ENCODE measurements at places on chromosomes 5 and 9.

DNA sequence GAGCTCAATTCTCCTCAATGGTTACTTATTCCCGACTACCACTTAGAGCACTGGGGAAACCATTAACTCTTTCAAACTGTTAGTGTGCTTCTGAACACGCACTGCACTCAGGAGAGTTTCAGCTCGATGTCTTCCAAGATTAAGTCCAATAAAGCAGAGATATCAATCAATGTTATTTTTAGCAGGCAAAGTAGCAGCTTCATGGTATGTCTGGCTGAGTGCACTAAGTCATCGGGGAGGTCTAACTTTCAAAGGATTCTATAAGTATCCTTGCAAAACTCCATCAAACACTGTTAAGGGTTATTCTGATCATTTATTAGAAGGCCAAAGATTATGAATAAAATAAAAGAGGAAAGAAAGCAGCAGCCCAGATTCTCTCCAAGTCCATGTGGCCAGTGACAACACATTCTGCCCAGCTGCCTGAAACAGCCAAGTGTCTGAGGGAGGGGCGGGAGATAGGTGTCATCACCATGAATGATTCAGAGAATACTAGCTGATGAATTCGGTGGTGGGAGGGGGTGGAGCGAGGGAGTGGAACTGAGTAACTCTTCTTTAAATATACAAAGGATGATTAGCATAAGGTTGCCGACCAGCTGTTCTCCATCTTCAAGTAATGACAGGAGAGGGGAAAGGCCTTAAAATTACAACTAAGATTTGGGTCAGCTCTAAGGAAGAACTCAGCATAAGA lies 21.3 kb downstream of the NREP start:
- DNase-seq, result no peak

- DNase-seq, result no peak
Observed at GRCh38 chr9:22278426-22278825, 168.2 kb upstream of the DMRTA1 start.

DNA sequence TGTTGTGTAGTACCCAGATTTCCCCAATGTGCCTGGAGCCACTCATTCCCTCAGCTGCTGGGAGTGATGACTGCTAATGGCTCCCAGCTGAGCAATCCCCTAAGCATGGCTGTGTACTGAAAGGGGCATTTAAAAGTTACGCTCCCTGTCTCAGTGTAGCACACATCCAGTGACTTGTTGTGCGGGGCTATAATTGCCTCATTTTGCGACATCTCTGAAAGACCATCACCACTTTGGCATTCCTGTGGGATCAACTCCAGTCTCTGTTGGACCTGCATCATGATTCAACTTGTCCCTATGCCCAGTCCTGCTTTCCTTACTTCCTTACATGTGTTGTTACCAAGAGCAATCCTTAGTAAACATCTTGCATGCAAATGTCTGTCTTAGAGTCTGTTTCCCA lies 201.2 kb upstream of the MPDZ start:
- no peak for DNase-seq

DNA sequence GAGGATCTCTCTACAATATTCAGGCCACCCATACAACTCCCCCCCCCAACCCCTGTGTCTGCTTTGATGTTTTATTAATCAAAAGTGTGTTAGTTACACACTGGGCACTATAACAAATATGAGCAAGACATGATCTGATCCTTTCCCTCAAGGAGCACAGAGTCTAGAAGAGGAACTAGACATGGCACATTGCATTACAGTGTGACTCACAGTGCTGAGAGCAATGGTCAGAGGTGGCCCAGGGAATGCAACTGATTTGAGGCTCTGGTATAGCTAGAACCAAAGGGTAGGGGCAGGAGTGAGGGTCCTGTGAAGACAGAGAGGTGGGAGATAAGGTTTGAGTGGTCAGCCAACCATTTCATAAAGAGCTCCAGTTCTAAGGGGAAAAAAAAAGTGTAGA lies 539.2 kb downstream of the ACTL7B start:
- DNase-seq, result no peak

DNA sequence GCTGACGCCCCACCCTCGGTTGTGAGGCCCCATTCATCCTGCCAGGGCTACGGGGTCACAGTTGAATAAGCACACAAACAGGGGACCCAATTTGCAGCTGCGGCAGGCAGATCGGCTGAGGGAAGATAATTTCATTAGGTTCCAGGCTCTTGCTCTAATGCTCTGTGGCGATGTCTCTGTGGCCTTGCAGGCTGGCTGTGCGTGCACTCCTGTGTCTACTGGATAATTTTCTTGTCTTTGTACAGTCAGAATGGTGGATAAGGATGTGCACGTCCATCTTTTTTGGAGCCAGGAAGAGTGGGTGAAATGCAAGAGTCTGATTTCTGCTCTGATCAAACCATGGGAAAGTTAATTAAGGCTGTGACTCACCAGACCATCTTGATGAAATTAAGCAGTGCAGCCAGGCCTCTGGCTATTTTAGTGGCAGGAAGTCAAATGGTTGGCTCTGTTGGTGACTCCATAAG lies 39.2 kb downstream of the NSG2 start:
- DNase-seq, result no peak

DNA sequence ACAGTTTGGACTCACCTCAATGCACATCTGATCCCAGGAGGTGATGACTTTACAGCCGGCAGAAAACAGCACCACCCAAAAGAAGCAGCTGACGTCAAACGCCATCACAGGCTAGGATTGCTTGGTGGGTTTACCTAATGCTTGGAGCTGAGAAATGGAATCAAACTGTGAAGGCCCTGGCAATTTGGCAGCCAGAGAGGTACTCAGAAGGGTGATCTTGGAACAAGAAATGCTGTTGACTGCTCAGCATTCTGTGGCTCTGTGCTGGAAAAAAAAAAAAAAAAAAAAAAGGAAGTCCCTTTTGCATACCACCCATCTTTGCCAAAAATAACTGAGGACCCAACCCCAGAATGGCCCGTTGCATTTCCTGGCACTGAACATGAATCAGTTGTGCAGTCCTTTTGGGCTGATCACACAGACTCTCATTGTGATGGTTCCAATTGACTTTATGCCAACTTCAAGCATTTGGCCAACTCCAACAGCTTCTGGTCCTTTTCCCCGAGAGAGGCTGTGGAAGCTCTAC lies at the start of gene CD180:
TSS of gene CD180 (minus strand) at position 263 of the 523 bp plus-strand sequence. CDS start at position 105, 158 bp downstream.
- DNase-seq, result no peak

- peak; percentile 63 for DNase-seq
Observed at GRCh38 chr9:33458444-33458843, 11.1 kb upstream of the AQP3 start.

DNA sequence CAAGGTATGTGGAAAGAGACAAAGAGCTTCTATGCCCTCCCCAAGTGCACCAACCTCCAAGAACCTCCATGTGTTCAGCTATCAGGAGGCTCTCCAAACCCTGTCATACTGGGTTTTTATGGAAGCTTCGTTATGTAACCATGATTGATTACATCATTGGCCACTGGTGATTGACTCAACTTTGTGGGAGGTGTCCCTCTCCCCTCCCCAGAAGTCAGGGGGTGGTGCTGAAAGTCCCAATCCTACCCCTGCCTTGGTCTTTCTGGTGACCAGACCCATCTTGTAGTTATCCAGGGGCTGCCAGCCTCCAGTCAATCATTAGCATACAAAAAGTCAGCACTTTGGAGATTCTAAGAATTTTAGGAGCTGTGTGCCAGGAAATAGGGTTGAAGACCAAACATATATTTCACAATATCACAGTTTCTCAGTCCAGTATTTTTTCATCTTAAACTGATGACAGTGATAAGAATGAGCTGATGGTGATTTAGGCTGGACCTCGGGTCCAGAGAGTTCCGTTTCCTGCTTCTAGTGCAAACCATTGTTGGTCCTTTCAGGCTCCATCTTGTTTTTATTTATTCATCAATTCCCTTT lies 27.3 kb upstream of the FANCC start:
- no peak for DNase-seq

GRCh38 chr5:138337685-138338410 lies at the start of gene FAM53C:
FAM53C (plus strand) TSS chr5:138338266; CDS start chr5:138341336, 3,070 bp downstream.
- peak; percentile 86 for DNase-seq

- peak; percentile 12 for DNase-seq
Observed at GRCh38 chr5:84287951-84288350, 96.7 kb downstream of the EDIL3 start.

DNA sequence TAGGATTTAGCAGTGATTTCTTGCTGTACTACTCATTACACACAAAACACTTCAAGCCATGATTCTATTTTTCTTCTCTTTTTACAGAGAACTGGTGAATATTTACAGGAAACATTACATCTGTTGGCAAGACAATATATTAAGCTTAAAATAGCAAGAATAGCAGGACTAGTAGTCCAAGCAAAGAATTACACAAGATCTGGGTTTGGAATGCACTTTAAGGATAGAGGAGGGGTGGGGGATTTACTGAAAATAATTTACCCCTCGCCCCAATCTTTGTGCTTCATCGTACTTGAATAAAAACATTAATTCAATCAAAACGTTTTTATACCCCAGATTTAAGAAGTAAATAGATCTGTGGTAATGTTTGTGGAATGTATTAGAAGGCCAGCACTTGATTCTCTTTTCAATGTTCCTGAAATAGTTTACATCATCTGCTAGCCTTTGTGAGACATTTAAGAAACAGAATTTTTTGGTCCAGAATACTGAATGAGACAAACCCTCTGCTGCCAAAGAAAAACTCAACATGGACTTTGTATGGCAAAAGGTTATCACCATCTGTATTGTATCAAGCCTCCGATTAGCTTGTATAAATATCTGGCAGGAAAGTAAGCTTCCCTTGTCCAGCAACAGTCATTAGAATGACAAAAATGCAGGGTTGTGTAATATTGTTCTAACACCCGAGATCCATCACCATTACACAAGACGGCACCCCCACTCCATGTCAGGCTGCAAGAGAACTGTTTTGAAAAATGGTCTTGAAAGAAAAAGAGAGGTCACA lies 23.8 kb downstream of the SVEP1 start:
- DNase-seq, result no peak

DNA sequence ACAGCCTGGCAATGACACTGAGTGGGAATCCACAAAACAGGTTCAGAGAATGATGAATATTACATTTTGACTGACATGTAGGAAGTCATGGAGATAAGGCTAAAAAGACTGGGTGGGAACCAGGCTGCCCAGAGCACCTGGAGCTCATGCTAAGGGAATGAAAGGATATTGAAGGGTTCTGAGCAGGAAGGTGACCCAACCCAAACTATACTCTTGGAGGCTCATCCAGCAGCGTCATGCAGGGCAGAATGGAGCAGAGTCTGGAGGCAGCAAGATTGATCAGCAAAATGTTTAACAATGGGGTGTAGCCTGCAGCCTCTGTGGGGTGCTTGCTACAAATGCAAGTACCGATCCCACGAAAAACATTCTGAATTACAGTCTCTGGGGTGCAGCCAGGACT lies 120.2 kb downstream of the PSD2 start:
- DNase-seq, result no peak

Measured in Jurkat, Clone E6-1 (cell line).